Activated T-cell treated with anti-CD3 and anti-CD28 coated beads, Interleukin-2, amount 50 U/mL, for 72 hours (primary cell): ENCODE measurements at places on chromosomes 12 and 14. TPM values are rescaled to one million over a fixed set of nuclear protein-coding genes. Genes with fewer than 3 reads are reported as not detected.

GDF3 gene
- not detected for total RNA-seq

KLRF1 gene
- 0.72 TPM for total RNA-seq

DNA sequence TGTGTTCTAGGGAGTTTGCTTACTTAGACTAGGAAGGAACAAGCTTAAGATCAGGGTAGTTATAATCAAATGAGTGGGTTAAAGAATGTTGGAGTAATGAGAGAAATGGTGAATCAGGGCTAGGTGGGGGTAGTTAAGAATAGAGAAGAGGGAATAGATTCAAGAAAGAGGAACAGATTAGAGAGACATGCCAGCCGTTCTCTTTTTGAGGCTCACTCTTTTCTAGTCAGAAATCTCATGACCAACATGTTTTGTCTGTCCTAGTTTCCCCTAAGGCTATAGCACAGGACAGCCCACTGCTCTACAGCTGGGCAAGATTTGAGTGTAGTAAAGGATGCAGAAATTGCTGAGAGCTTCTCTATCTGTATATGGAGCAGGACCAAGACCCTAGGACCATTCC, 258.4 kb downstream of the AKAP6 start:
- no peak for DNase-seq

DNA sequence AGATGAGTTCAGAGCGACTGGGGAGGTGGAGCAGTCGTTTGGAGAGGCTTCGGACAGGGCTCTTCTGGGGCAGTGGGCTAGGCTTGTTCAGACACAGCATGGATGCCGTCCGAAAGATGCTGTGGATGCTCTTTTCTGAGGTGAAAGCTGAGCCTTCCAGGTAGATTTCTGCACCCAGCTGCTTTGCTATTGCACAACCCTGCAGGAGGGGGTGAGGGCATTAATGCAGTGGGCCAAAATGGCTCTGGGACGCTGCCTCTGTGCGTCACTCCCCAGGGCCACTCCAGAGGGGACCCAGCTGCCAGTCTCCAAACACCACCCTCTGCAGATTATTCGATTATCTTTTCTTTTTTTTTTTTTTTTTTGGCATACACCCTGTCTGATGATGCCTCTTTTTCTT, 6.1 kb upstream of the DDX23 start:
- no peak for DNase-seq
